ENCODE measurements at places on chromosomes 2 and 18. TPM values are rescaled to one million over a fixed set of nuclear protein-coding genes. Genes with fewer than 3 reads are reported as not detected.

LAMA1 gene
- 7.9 TPM for total RNA-seq

DNA sequence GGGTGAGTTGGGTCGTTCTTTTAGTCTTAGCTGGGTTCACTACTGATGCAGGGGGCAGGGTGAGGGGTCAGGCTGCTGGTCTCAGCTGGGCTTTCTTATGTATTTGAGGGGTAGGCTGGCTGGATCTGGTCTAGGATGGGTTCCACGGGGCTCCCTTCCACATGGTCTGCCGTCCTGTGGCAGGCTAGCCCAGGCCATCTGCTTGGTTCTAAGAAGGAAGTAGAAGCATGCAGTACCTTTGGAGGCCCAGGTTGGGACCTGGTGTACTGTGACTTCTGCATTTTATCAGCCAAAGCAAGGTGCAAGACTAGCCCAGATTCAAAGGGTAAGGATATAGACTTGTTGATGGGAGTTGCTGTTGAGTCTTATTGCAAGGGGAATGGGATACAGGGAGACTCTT lies 35.5 kb upstream of the MGAT5 start:
- no peak for DNase-seq

GRCh38 chr2:37829202-37829601 lies 95.9 kb upstream of the RMDN2 start:
- DNase-seq: no peak

GRCh38 chr2:14424478-14425390 lies 207.8 kb upstream of the LRATD1 start:
- no peak for DNase-seq

- no peak for DNase-seq
Observed at GRCh38 chr2:209761566-209761965, 10.1 kb upstream of the UNC80 start.

TEKT4 gene
- 0.22 TPM for total RNA-seq

All from mesenteric fat pad (tissue), 1 donor.